ENCODE measurements at places on chromosomes 5 and 9. TPM values are rescaled to one million over a fixed set of nuclear protein-coding genes. Genes with fewer than 3 reads are reported as not detected.

DNA sequence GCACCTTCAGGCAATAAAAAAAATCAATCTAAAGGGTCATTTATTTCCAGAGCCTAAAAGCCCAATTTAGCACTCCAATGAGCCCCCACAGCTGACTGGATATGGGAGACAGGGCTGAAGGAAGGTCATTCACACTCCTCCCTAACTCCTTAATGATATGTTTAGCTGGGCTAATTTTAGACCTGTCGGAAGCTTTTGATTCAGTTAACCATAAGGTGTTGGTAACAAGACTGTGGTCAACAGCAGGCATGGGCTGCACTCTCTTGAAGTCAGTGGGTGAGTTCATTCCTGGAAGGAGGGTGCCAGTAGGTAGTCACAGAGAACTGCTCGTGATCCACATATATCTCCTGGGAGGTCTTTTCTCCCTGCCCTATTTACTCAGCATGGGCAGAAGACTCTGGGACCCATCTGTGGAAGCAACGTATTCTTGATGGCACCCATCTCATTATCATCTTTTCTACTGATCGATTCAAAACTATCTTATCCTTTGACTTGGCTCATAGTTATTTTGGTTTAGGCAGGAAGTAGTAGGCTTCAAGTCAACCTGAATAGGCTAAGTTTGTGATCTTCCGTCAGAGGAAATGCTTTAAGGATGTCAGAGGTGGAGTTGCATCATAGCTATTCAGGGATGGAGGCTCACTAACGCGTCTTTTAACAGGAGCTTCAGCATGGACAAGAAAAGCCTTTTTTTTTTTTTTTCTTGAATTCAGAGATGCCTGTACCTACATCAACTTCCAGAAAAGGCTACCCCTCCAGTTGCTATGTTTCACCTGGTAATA is 367.7 kb upstream of the SLC30A5 start:
- H3K4me3 ChIP-seq, result no peak overlapping the region
- H3K36me3 ChIP-seq, result no peaks in the 10 kb centered on the region
- peaks cover 3% of the 10 kb centered on the region for H3K4me1 ChIP-seq
- no peaks in the 10 kb centered on the region for H3K27me3 ChIP-seq
- DNase-seq, result no peak

GRCh38 chr9:33272061-33272460 is 7.2 kb downstream of the CHMP5 start:
- no peak overlapping the region for H3K27ac ChIP-seq
- no peaks in the 10 kb centered on the region for H3K27me3 ChIP-seq
- no peak for DNase-seq
- peaks cover 46% of the 10 kb centered on the region for H3K36me3 ChIP-seq

- peaks cover 15% of the 10 kb centered on the region for H3K27me3 ChIP-seq
- H3K36me3 ChIP-seq, result no peaks in the 10 kb centered on the region
- no peak for DNase-seq
- H3K4me1 ChIP-seq, result peaks cover 10% of the 10 kb centered on the region
- H3K4me3 ChIP-seq, result no peak overlapping the region
- no peak overlapping the region for H3K27ac ChIP-seq
Observed at GRCh38 chr5:34584165-34584564, 72.0 kb upstream of the RAI14 start.

- H3K36me3 ChIP-seq, result no peaks in the 10 kb centered on the region
- H3K4me1 ChIP-seq, result no peaks in the 10 kb centered on the region
- H3K27me3 ChIP-seq, result no peaks in the 10 kb centered on the region
- no peak for DNase-seq
- H3K4me3 ChIP-seq, result no peak overlapping the region
- no peak overlapping the region for H3K27ac ChIP-seq
Observed at GRCh38 chr9:130191068-130191748, 19.0 kb downstream of the NCS1 start.

GRCh38 chr9:71774920-71775319 is 6.6 kb upstream of the CEMIP2 start:
- no peak for DNase-seq
- H3K4me3 ChIP-seq, result no peak overlapping the region
- H3K27ac ChIP-seq, result no peak overlapping the region
- H3K27me3 ChIP-seq, result no peaks in the 10 kb centered on the region
- no peaks in the 10 kb centered on the region for H3K36me3 ChIP-seq
- peaks cover 5% of the 10 kb centered on the region for H3K4me1 ChIP-seq

GRCh38 chr9:35714123-35714522 is 17.9 kb downstream of the TLN1 start:
- H3K36me3 ChIP-seq, result peaks cover 61% of the 10 kb centered on the region
- no peak overlapping the region for H3K4me3 ChIP-seq
- no peak for DNase-seq
- peaks cover 15% of the 10 kb centered on the region for H3K4me1 ChIP-seq
- H3K27ac ChIP-seq, result no peak overlapping the region

DNA sequence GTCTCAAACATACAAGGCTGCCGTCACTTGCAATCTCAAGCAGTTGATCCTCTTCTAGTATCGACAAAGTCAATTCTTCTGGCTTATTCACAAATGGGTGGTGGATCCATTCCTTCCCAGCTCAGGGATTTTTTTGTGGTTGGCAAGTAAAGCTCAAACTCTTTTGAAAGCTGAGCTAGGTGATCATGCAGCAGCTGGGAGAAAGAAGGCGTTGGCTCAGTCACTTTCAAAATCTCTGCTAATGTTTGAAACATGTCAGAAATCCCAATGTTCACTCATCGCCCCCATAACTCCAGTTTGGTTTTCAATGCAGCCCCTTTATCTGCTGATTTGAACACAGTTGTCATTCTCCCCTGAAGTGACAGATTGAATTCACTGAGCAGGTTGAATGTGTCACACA is 4.0 kb upstream of the HNRNPA0 start:
- no peak for DNase-seq
- H3K27me3 ChIP-seq, result peaks cover 6% of the 10 kb centered on the region
- peaks cover 10% of the 10 kb centered on the region for H3K4me1 ChIP-seq
- H3K36me3 ChIP-seq, result peaks cover 12% of the 10 kb centered on the region
- no peak overlapping the region for H3K27ac ChIP-seq

GRCh38 chr9:37311938-37312708 is 110.4 kb upstream of the GRHPR start:
- peaks cover 10% of the 10 kb centered on the region for H3K36me3 ChIP-seq
- no peak for DNase-seq
- no peak overlapping the region for H3K4me3 ChIP-seq
- H3K27me3 ChIP-seq, result no peaks in the 10 kb centered on the region
- H3K4me1 ChIP-seq, result peaks cover 3% of the 10 kb centered on the region

DNA sequence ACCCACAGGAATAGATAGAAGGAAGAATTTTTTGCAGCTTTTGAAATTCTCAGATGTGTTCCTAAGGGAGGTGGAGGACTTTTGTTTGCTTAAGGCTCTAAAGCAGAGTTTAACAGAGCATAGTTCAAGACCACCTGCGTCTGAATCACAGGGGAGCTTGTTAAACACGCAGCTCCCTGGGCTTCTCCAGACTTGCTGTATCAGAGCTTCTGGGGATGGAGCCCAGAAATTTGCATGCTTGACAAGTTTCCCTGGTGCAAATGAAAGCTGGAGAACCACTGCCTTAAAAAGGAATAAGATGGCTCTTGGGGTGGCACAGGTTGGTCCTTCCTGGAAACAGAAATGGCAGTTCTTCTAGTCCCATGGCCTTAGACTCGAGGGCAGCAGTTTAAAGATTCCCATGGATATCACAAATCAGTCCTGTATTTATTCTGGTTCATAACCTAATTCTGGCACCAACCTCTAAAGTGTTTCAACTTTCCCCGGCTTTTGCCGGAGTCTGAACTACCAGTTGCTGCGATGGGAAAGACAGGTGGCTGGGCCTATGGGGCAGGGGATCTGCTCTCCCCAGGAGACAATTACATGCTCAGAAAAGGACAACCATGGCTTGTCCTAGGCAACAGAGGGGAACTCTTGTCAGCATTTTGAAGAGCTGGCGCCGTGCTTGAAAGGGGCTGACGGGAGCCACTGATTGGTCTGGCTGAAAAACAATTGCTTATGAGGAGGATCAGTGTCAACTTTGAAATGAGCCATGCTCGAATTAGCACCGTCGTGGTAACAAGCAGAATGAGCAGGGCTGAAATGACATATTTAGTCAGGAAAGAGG is 599.6 kb downstream of the CCDC171 start:
- H3K4me3 ChIP-seq, result no peak overlapping the region
- peaks cover 7% of the 10 kb centered on the region for H3K4me1 ChIP-seq
- H3K27me3 ChIP-seq, result peaks cover 7% of the 10 kb centered on the region
- no peaks in the 10 kb centered on the region for H3K36me3 ChIP-seq
- H3K27ac ChIP-seq, result no peak overlapping the region

DNA sequence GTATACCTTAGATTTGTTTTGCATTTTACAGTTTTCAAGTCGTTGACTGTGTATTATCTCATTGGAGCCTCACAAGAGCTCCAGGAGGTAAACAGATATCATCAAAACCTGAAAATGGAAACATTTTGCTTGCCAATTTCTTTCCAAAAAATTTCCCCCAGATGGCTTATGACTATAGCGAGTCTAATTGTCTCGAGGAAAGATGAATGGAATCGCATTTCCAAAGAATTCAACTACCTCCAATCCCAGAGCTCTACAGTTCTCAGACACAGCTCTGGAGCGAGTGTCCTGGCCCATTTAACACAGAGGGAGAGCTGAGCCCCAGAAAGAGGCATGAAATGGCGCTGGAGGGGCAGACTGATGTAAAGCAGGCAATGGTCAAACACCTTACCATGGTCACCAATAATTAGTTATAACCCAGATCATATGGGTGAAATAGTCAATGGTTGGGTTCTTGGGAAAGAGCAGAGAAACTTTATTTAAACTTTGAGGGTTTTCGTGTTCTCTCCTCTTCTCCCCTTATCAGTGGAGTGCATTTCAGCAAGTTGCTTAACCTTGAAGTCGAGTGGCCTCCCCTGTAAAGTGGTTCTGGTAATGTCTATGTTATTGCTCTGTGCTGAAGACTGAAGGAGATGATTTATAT is 168.2 kb downstream of the ZDHHC21 start:
- H3K4me3 ChIP-seq, result no peak overlapping the region
- H3K36me3 ChIP-seq, result no peaks in the 10 kb centered on the region
- no peak overlapping the region for H3K27ac ChIP-seq
- H3K4me1 ChIP-seq, result no peaks in the 10 kb centered on the region
- no peaks in the 10 kb centered on the region for H3K27me3 ChIP-seq
- no peak for DNase-seq

- H3K4me1 ChIP-seq, result peaks cover 38% of the 10 kb centered on the region
- no peaks in the 10 kb centered on the region for H3K27me3 ChIP-seq
- no peaks in the 10 kb centered on the region for H3K36me3 ChIP-seq
- peak; percentile 32 for DNase-seq
Observed at GRCh38 chr9:123640792-123641222, 284.8 kb downstream of the CRB2 start.

GRCh38 chr9:135663451-135663770 is 302 bp downstream of the LCN9 start:
- H3K4me1 ChIP-seq, result no peaks in the 10 kb centered on the region
- DNase-seq, result no peak
- no peaks in the 10 kb centered on the region for H3K36me3 ChIP-seq
- no peaks in the 10 kb centered on the region for H3K27me3 ChIP-seq
- H3K4me3 ChIP-seq, result no peak overlapping the region
- no peak overlapping the region for H3K27ac ChIP-seq

GRCh38 chr5:79886925-79887655 is 104.0 kb downstream of the MTX3 start:
- H3K27me3 ChIP-seq, result peaks cover 10% of the 10 kb centered on the region
- DNase-seq, result no peak
- no peaks in the 10 kb centered on the region for H3K36me3 ChIP-seq

DNA sequence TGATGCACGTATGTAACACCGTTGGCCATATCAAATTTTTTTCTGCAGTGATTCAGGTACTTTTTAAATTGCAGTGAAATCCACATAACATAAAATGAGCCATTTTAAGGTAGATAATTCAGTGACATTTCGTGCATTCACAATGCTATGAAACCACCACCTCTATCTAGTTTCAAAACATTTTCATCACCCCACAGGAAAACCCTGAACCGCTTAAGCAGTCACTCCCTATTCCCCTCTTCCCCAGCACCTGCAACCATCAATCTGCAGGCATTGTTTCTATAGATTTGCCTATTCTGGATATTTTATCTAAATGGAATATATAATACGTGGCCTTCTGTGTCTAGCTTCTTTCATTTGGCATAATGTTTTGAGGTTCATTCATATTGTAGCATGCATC is 79.2 kb downstream of the BOD1 start:
- H3K36me3 ChIP-seq, result no peaks in the 10 kb centered on the region
- DNase-seq, result no peak
- H3K27me3 ChIP-seq, result peaks cover 6% of the 10 kb centered on the region

DNA sequence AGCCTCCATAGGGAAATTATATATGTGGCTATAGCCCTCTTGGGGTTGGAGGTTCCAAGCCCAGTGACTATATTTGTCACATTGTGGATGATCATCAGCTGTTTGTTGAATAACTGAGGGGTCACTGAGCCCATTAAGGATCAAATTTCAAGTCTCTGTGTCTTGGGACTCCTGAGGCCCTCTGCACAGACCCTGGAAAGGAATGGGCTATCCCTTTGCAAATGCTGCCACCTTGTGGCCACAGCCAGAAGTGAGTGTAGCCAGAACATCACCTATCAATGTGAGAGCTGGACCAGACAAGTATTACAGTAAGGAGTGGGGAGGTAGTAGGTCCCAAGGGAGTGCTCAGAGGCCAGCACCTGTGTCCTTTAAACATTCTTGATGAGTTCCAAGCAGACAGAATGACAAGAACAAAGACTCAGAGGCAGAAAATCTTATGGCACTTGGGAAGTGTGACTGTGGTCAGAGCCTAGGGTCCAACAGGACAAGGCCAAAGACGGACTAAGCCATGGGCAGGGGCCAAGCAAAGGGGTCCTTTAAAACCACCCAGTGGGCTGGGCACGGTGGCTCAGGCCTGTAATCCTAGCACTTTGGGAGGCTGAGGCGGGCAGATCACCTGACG is 8.2 kb downstream of the RPP25L start:
- no peaks in the 10 kb centered on the region for H3K36me3 ChIP-seq
- H3K4me3 ChIP-seq, result no peak overlapping the region
- peak; percentile 85 for DNase-seq
- no peaks in the 10 kb centered on the region for H3K27me3 ChIP-seq
- no peaks in the 10 kb centered on the region for H3K4me1 ChIP-seq

- peaks cover 4% of the 10 kb centered on the region for H3K4me1 ChIP-seq
- peaks cover 56% of the 10 kb centered on the region for H3K27me3 ChIP-seq
- DNase-seq, result peak; percentile 43
- peaks cover 20% of the 10 kb centered on the region for H3K36me3 ChIP-seq
- H3K27ac ChIP-seq, result peak within 1 kb of the TSS; percentile 63
Observed at GRCh38 chr5:141430332-141431113, at the start of gene PCDHGA12. Gene PCDHGA12 (plus strand): TSS chr5:141430507. CDS start chr5:141430760, 253 bp downstream.

The EQTN gene
- not detected for total RNA-seq

The PCDHA8 gene
- not detected for total RNA-seq

The WDR41 gene
- 32.6 TPM for total RNA-seq

The SOWAHA gene
- total RNA-seq, result not detected

The BOD1 gene
- 28.6 TPM for total RNA-seq

The PPP3R2 gene
- not detected for total RNA-seq

The SLC6A18 gene
- total RNA-seq, result not detected

The CAPSL gene
- 1.0 TPM for total RNA-seq

The IRX2 gene
- not detected for total RNA-seq

The ZCCHC10 gene
- total RNA-seq, result 25.5 TPM

The SYK gene
- not detected for total RNA-seq

The IL33 gene
- total RNA-seq, result not detected

The NIPSNAP3A gene
- total RNA-seq, result 12.5 TPM

The WDR38 gene
- total RNA-seq, result not detected

The TMEM174 gene
- not detected for total RNA-seq

The FBP2 gene
- not detected for total RNA-seq

Measured in activated CD4-positive, alpha-beta memory T cell treated with anti-CD3 and anti-CD28 coated beads for 36 hours (primary cell).